ENCODE measurements at places on chromosomes 5 and 9.

GRCh38 chr5:135991429-135991828 is 36.6 kb upstream of the LECT2 start:
- no peak for DNase-seq

DNA sequence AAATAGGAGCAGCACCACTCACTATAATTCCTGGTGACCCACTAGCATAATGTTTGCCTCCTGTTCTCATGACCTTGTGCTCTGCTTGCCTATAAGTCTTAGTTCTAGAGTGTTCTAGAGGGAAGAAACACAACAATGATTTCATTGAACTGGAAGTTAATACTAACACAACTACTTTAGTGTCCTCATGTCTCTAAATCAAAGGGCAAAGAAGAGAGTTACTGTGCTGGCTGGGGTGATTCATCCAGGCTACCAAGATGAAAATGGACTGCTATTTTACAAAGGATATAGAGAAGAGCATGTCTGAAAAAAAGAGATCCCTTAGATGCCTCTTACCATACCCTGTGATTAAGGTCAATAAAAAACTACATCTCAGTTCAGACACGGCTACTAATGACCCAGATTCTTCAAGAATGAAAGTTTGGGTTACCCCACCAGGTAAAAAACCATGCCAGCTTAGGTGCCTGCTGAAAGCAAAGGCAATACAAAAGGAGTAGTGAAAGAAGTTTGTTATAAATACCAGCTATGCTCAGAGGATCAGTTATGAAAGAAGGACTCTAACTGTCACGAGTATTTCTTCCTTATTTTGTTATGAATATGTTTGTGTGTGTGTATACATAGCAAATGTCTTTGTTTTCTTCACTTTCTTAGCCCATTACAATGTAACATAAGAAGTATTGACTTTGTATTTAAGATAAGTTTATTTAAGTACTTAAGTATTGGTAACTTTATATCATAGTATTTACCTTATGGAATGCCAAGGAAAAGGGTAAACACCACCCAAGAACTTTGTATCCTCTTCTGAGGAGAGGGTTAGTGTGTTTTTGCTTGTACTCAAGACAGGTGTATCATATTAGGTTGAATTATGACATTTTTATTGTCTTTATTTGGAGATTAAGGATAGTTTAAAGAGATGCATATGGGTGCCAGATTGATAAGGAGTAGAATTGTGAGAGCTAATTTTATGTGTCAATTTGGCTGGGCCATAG is 314.1 kb upstream of the PTGER4 start:
- DNase-seq, result no peak

GRCh38 chr9:127931092-127931881 is 710 bp upstream of the PIP5KL1 start:
- DNase-seq, result no peak

GRCh38 chr9:137452761-137453642 is 6.1 kb downstream of the NSMF start:
- no peak for DNase-seq

DNA sequence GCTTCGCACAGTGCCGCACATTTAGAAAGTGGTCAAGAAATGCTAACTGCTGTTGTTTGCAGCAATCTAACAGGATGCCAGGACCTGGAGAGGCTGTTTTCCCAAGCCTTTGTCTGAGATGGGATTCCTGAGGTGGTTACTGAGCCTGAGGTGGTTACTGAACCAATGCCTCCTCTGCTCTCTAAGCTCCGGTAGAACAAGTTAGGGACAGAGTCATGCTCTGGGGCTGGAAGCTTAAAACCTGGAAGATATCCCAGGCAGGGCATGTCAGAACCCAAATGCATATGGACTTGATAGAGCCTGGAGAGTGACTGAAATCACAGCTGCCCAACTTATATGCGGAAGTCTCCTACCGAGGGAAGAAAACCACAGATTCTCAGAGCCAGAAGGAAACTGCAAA is 46.5 kb upstream of the FAT2 start:
- DNase-seq, result no peak

DNA sequence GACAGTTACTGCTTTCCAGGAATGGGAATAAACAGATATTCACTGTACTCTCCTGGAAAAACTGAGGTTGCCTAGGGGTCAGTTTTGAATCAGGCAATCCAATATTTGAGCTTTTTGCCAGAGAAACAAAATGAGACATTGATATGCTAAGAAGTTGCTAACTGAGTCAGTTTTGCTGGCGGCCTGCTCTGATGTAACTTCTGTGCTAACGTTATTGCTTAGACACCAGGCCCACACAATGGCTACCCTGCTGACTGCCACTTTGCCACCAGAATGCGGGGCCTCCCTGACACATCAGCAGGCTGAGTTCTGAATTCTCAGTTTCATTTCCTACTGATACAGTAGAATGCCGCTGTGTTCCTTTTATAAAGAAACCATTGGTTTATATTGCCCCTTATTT is 18.2 kb upstream of the ZNF618 start:
- peak; percentile 11 for DNase-seq

DNA sequence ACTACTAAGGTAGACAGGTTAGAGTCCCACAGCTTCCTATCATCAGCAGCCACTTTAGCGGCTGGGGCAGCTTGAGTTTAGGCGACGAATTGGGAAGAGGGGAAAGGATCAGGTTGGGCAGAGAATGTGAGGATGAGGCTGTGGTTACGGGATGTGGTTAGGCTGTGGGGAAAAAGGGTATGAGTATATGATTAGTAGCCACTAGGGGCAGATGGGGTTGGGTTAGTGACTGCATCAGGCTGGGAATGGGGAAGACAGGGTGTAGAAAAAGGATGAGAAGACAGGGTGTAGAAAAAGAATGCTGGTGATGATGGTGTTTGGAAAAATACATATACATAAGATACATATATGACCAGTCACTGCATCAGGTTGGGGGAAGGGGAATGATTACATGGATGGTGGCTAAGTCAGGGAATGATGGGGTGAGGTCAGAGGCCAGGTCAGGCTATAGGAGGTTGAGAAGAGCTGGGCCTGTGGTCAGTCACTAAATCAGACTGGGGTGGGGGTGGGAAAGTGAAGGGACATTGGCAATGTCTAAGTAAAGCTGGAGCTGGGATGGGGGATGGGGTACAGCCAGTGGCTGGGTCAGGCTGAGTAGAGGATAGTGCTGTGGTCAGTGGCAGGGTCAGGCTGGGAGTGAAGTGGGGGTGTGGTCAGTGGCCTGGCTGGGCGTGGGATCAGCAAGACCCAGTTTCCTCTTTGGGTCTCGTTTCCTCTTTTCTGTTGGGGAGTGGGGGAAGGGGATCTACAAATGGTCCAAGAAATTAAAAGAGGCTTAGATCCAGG is 2.1 kb downstream of the TLN1 start:
- DNase-seq, result peak; percentile 62

DNA sequence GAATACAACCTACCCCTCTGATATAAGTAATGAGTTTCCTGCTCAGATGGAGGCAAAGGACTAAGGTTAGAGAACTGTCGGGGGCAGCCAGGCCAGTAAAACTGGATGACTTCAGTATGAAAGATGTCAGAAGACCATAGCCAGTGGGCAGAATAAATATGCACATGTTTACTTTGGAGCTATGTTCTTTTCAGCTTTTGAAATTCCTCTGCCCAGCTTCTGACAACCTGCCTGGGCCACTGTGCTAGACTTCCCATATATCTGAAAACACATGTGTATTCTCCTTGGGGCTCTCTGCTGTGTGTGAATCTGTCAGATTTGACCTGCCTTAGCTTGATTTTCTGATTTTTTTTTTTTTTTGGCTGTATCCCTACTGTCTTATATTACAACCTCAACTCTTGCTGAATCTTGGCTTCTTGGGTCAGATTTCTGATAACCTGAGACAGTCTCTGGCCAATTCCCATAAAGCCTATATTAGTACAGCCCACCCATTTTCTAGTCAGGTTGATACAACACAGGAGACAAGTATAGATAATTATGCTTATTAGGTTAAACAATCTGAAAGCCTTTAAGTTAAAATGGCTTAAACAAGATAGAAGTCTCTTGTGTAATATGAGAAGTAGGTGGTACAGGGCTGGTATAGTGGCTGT is 76.6 kb upstream of the PRLR start:
- DNase-seq, result no peak

DNA sequence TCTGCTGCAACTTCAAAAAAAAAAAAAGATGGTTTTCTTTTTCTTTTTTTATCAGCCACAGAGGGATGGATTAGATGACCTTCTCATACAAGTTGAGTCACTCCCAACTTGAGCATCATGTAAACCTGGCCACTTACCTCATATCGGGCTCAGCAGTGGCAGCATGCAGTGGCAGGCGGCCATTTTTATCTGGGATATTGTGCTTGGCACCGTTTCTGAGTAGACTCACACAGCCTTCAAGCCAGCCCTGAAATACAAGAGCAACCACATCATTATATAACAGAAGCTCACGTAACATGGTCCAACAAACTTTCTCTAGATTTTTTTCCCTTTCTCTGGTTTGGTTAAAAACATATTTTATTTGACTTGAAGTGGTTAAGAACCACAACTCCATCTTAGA is 62.6 kb downstream of the ANKRD55 start:
- no peak for DNase-seq

DNA sequence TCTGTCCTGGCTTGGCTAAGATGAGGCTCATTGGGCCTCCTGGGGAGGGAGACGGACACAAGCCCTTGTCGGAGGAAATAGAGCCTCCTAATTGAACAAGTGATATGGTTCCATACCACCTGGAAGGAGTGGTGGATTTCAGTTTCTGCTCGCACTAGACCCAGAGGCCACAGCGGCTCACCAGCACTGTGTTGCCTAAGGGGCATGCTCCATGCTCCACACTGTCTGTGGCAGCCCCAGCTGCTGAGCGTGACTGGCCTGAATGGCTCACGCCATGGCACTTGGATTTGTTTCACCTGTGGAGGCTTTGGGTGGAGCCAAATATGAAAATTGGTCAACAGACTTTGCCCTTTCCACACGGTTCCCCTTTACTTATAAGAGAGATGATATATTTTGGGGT is 181.1 kb downstream of the HSPA4 start:
- DNase-seq, result no peak

GRCh38 chr9:75551861-75552260 is 338.6 kb upstream of the PCSK5 start:
- DNase-seq, result no peak

Measured in activated CD4-positive, alpha-beta T cell treated with anti-CD3 and anti-CD28 coated beads, Interleukin-2, Interleukin-6, amounts not matched to agents 100 ng/mL and 50 ng/mL, durations not matched to agents 16 hours and 8 hours (primary cell).